ENCODE measurements at places on chromosomes 5 and 9.
A peak's percentile ranks its signal among the peaks of the same experiment; 100 is the strongest.

- DNase-seq, result no peak
Measured at GRCh38 chr5:73419465-73420390, 28.8 kb downstream of the FOXD1 start.

DNA sequence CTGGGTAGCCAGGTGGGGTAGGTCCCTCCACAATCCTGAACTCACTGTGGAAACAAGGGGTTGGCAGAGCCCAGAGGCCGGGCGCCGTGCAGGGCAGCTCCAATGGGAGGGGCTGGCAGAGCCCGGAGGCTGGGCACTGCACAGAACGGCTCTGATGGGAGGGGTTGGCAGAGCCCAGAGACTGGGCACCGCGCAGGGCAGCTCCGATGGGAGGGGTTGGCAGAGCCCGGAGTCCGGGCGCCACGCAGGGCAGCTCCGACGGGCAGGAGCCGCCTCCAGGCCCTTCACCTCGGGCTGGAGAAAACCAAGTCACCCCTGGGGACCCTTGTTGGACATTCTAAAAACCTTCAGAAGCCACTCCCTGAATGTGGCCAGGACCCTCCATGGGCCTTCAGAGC, 9.3 kb downstream of the NACC2 start:
- DNase-seq, result no peak

DNA sequence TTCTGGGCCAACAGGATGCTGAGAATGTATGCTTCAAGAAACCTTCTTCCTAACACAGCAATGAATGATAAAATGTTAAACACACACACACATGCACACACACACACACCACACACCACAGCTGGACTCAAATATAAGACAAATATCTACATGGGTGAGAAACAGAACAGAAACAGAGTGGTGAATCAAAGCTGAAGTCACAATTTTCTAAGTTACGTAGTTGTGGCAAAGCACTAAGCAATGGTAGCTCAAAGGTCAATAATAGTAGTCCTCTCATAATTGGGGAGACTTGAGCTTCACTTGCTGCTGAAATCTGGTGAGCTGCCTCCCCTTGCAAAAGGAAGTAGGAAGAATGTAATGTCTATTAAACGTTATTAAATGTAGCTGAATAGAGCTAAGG, 33.7 kb upstream of the ITGA1 start:
- no peak for DNase-seq

- peak; percentile 41 for DNase-seq
Measured at GRCh38 chr9:96884443-96884842, 30.1 kb upstream of the ZNF782 start.

DNA sequence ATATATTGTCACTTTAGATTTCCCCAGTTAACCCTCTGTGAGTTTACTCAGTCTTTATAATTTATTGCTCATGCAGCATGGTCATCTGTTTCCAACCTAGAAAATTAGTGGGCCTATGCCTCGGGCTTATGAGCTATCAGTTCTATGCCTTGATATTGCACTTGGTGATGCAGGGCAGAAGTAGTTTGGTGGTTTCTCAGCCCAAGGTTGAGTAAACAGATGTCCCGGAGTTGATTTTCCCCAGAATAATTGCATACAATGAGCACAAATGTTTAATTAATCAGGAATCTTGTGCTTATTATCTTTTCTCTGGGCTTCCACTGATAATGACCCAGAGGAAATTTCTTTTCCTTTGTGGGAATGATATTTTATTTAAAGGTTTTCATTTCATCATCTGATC, 474.0 kb downstream of the CCDC171 start:
- DNase-seq, result no peak

DNA sequence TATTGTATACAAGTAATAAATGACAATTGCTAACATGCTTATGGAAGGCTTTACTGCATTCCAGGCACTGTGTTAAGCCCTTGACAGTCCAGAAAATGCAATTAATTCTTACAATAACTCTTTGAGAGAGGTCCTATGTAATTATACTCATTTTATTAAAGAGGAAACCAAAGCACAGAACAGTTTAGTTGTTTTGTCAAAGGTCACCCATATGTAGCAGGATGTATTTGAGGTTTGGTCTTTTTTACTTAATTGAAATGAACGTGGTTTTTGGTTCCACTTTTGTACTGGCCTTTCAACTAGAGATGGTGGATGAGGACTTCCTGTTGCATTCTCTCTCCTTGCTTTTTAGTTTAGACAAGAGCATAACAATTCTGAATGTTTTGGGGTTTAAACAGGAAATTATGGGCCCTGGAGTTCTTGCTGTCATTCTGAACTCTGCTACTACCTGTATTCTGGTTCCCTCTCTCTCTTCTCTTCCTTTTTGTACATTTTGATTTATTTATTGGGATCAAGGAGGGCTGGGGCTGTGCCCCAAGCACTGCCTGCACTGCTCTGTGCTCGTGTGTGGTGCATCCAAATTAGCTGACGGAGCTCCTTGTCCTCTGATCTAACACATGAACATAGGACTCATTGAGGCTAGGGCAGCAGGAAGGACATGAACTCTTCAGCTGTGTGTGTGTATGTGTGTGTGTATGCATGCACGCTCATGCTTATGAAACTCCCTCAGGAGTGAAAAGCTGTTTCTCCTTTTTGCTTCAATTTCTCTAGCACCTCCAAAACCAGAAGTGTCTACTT, 47.4 kb downstream of the SLC28A3 start:
- no peak for DNase-seq

DNA sequence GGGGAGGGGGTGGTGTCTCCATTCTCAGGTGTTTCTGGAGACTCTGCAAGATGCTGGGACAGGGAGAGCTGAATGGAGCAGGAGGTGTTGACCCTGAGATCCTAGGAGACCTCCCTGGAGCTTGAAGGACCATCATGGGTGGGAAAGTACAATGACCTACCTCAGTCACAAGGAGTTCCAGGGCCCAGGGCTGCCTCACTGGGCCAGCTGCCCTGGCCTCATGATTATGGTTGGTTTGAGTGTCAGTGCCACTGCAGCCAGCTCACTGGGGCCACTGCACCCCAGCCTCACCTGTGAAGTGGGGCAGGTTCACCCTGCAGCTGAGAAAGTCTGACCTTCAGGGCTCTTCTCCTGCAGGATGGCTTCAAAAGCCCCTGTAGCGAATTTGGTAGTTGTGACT, 372.5 kb downstream of the IRX2 start:
- no peak for DNase-seq

DNA sequence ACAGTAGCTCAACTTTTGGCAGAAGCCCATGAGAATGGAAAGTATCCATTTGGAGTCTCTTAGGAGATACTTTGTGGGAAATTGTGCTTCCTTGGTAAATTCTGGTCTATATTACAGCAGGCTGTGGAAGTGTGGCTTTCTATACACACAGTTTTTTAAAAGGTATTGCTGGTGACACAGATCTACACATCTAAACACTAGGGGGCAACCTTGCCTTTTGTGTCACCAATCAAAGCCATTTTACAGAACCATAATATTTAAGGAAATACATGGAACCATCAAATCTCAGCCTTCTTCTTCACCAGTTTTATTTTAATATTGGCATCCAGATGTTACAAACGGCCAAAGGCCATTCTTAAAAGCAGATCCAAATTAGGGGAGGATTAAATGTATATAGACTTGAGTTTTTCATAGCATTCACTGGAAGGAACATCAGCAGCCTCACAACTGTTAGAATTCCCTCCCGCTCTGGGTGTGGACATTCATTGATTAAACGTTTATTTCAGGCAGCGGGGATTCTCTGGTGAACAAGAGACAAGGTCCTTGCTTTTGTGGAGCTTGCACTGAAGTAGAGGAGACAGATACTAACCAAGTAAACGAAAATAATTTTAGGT, 132.4 kb upstream of the EPB41L4A start:
- peak; percentile 66 for DNase-seq

GRCh38 chr5:177548495-177548894, 5.9 kb downstream of the FAM193B start:
- no peak for DNase-seq

DNA sequence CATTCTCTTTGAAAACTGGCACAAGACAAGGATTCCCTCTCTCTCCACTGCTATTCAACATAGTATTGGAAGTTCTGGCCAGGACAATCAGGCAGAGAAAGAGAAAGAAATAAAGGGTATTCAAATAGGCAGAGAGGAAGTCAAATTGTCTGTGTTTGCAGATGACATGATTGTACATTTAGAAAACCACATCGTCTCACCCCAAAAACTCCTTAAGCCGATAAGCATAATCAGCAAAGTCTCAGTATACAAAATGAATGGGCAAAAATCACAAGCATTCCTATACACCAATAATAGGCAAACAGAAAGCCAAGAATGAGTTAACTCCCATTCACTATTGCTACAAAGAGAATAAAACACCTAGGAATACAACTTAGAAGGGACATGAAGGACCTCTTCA, 21.0 kb upstream of the EPB41L4A start:
- DNase-seq, result no peak
